K562 (cell line): ENCODE measurements at places on chromosomes 5 and 9. TPM values are rescaled to one million over a fixed set of nuclear protein-coding genes. Genes with fewer than 3 reads are reported as not detected.

GRCh38 chr5:158414780-158415179 lies 555.8 kb upstream of the CLINT1 start:
- no peak for DNase-seq

The CDK9 gene
- 75.2 and 78.6 TPM in 2 replicates for total RNA-seq

DNA sequence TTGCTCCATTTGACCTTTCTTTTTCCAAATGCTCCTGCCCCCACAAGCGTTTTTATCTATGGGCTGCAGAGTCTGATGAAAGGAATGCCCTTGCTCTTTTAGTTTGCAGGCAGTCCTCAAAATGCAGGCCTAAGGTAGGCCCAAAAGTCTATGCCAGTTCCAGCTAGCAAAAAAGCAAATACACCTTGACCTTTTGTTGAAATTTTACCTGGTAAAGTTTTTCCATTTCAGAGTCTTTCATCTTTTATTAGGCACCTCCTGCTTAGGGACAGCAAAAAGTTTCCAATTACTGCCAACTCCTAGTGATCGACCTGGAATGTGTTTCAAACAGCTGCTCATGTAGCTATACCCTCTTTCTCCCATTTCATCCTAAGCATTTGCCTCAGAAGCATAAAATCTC lies 2.7 kb upstream of the LEAP2 start:
- DNase-seq = no peak

DNA sequence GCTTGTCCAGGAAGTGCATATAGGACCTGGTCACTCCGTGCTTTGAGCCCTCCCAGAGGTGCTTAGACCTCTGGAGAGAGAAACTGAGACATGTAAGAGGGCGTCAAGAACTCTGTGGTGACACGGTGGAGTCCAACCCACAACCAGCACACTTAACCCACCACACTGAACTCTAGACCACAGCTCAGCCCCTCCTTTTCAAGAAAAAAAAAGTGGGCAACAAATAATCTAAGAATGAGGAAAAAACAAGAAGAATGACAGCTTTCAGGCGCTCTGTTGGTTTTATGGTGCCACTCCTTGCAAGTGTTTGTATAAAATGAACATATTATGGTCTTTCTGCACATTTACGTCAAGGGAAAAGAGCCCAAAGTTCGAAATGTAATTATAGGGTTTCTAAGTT lies 50.2 kb upstream of the SNAPC3 start:
- DNase-seq = no peak

The UGT3A1 gene
- not detected in 2 replicates for total RNA-seq

DNA sequence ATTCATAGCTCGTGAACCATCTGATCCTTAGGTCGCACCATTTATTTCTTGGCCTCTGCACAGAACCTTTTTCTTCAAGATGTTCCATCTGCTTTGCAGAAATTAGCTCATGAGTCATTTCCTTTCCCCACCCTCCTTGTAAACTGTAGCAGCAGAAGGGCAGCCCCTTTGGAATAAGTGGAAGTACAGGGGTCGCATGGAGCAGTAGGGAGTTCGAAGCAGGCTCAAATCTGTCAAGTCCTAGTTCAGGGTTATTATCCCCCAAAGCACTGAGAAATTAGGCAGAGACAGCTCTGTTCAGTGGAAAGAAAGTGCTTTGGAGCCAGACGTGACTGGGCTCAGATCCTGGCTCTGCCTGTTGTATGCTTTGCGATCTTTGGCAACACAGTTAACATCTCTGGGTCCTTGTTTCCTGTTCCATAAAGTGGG lies 84.2 kb downstream of the SGCD start:
- no peak for DNase-seq

The SMARCA2 gene
- total RNA-seq = 34.8 and 35.0 TPM in 2 replicates

The ASS1 gene
- 3.7 TPM in 2 replicates for total RNA-seq

- DNase-seq = no peak
Measured at GRCh38 chr5:54570916-54571315, 53.4 kb downstream of the SNX18 start.

The IER5L gene
- 4.9 and 5.7 TPM in 2 replicates for total RNA-seq

The PCDHB14 gene
- total RNA-seq = not detected in 2 replicates

GRCh38 chr9:127018935-127019334 lies 103.5 kb downstream of the ANGPTL2 start:
- no peak for DNase-seq

GRCh38 chr9:115032296-115032695 lies 85.7 kb downstream of the TNC start:
- DNase-seq = no peak

The REEP2 gene
- 0.44 and 0.63 TPM in 2 replicates for total RNA-seq

- no peak for DNase-seq
Measured at GRCh38 chr5:72812488-72812887, 4.0 kb upstream of the TNPO1 start.

DNA sequence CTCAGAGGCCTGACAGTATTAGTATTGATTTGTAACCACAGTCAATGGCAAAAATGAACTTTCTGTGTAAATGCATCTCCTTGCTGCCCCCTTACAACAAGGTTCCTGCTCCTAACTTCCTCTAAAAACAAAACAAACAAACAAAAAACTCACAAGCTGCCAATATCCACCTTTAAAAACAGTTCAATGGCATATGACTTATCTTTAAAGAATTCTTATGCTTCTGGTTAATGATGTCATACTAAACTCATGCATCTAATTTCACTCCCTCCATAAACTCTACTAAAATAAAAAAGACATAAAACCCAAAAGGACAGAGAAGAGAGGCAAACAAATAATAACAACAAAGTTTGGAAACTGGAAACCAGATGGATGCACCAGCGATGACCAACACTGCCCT lies 9.0 kb upstream of the OR1N1 start:
- DNase-seq = no peak

DNA sequence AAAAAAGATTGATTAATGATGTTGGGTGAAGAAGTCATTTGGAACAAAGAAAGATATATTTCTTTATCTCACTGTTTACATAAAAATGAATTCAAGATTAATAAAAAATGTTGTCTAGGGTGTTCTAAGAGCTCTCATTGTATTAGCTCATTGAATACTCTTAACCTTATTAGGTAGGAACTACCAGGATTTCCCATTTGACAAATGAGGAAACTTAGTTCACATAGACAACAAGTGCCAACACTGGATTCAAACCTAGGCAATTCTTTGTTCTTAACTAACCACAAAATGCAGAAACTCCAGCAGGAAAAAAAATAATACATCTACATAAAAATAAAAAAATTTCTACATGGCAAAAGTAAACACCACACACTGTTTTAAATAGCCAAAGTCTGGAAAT lies 175.8 kb downstream of the RAPGEF6 start:
- no peak for DNase-seq

- DNase-seq = no peak
Measured at GRCh38 chr5:163609910-163610309, 104.5 kb downstream of the MAT2B start.

The NPR2 gene
- total RNA-seq = 6.0 and 6.9 TPM in 2 replicates

The SLC2A6 gene
- total RNA-seq = 0.16 and 0.38 TPM in 2 replicates

GRCh38 chr5:54390015-54390414 lies 65.5 kb upstream of the HSPB3 start:
- DNase-seq = peak; percentile 75

- DNase-seq = no peak
Measured at GRCh38 chr5:78377056-78377717, 16.8 kb downstream of the SCAMP1 start.

DNA sequence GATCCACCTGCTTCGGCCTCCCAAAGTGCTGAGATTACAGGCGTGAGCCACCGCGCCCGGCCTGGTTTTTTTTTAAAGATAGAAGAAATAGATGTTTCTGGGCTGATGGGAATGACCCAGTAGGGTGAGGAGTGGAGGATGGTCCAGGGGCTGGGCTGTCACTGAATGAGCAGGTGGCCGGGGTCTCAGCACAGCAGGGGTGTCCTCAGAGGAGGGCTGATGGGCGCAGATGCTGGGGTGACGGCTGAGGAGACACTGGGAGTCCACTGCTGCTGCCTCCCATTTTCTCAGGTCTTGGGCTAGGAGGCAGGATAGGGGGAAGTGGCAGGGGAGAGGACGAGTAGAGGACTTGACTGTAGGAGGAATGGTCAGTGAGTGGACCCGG lies 2.3 kb upstream of the TOR4A start:
- no peak for DNase-seq

DNA sequence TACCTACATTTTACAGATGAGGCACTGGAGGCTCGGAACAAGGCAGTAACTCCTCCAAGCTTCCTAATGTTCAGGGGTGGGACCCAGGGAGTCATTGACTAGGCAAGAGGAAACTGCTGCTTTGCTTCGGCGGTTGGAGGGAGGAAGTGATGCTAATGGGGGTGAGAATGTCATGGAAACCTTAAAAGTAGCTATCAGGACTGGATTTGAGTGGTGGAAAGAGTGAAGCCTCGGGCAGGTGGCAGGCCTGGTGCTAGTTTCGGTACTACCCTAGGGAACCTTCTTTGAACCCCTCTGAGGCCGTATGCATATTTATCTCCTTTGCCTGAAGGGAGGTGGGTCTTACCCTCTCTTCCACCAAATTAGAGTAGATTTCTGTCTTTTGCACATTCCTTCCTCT lies 1.6 kb downstream of the BSPRY start:
- DNase-seq = no peak

The ZNF883 gene
- 2.3 and 2.6 TPM in 2 replicates for total RNA-seq
